Posterior vena cava (tissue), 2 donors: ENCODE measurements at places on chromosomes 5 and 9. TPM values are rescaled to one million over a fixed set of nuclear protein-coding genes. Genes with fewer than 3 reads are reported as not detected.

The TAF1L gene
- total RNA-seq = 0.05 TPM

The PLK2 gene
- 23.8 TPM for total RNA-seq

The MYOZ3 gene
- 1.3 TPM for total RNA-seq

The LEAP2 gene
- total RNA-seq = 0.48 TPM

The ESM1 gene
- total RNA-seq = not detected

DNA sequence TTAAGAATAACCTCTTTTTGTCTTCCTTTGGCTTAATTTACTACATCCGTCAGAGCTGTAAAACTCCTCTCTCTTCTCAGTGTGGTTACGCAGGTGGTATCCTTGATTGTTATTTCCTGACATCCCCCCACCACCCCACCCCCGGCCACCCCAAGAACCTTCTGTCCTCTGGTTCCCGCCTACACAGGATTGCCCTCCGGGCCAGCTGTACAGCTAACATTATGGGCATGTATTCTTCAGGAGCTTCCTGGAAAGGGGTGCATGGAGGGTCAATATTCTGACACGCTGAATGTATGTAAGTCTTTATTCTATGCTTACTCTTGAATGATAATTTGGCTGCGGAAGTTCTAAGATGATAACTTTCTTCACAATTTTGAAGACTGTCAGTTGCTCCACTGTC lies 13.0 kb upstream of the ANP32B start:
- DNase-seq = no peak

DNA sequence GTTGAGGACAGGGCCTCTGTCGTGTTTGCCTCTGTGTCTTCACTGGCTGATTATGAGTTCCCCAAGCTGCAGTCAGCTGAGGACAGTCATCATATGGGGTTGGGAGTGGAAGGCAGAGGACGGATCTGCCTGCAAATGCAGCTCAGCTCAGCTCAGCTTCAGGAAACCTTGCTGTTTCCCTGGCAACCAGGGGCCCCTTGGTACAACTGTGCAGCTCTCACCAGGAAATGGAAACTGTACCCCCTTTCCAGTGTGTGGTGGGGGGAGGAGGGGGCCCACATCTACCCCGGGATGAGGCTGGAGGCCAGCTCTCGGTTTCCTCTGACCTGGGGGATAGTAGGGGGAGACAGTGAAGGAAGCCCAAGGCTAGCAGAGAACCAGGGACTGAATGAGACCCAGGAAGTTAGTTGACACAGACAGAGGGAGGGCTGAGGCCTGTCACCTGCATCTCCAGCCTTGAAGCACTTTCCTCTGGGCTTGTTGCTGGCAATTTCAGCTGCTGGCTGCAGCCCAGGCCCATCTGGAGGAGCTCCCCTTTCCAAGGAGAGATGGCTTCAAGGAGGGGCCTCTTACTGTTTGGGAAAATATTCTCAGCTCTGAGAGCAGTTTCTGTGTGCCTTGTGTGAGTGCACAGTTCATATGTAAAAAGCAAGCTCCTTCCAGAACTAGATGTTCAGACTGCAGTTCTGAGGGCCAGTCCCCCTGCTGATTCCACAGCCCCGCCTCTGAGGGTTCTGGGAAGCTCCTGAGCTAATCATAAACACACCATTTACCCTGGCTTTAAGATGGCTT lies 6.9 kb downstream of the ANXA6 start:
- no peak for DNase-seq

DNA sequence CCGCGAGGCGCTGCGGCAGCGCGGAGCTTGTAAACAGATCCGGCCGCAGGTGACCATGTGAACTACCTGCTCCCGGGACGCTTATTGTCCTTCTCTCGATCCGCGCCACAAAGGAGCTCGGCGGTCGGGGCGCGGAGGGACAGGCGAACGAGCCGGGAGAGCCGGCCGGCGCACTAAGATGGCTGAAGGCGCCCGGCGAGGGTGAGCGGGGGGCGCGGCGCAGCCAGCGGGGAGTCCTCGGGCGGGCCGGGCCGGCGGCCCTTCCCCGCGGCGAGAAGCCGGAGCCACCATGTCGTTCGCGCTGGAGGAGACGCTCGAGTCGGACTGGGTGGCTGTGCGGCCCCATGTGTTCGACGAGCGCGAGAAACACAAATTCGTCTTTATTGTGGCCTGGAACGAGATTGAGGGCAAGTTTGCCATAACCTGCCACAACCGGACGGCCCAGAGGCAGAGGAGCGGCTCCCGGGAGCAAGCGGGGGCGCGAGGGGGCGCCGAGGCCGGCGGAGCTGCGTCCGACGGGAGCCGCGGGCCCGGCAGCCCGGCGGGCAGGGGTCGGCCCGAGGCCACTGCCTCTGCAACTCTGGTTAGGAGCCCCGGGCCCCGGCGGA lies 535 bp downstream of the JMY start:
- no peak for DNase-seq

GRCh38 chr9:17829812-17830385 lies 251.0 kb downstream of the SH3GL2 start:
- DNase-seq = no peak
